ENCODE measurements at places on chromosomes 6 and 20. TPM values are rescaled to one million over a fixed set of nuclear protein-coding genes. Genes with fewer than 3 reads are reported as not detected.

EDN1 gene
- 6.7 TPM for total RNA-seq

MATN4 gene
- total RNA-seq: 1.1 TPM

STX7 gene
- 50.0 TPM for total RNA-seq

SLC35B3 gene
- total RNA-seq: 14.0 TPM

SLC17A9 gene
- total RNA-seq: 2.3 TPM

ZC2HC1B gene
- not detected for total RNA-seq

BPI gene
- 0.21 TPM for total RNA-seq

LY86 gene
- 0.72 TPM for total RNA-seq

HLA-DQB2 gene
- total RNA-seq: not detected

Data from tongue (tissue), 3 donors.